ENCODE measurements at places on chromosomes 6 and 20. TPM values are rescaled to one million over a fixed set of nuclear protein-coding genes. Genes with fewer than 3 reads are reported as not detected.

DNA sequence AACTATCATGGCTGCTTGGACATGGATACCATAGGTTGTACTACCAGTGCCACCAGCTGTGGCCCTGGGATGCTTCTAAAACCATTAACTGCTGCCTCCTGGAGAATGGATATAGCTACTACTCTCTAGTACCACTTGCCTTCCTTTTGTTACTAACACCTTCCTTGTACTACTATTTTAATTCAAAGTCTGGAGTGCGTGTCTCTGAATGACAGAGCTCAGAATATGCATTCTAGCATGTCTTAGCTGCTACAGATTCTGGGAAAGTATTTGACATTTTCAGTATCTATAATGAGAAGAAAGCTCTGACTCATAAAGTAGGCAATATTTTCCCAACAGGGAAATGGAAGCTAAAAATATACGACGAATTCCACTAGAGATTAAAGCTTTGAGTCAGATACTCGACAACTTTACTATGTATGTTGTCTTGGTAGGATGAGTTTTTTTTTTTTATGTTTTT lies 112.3 kb downstream of the PFDN4 start:
- no peak for DNase-seq

DNA sequence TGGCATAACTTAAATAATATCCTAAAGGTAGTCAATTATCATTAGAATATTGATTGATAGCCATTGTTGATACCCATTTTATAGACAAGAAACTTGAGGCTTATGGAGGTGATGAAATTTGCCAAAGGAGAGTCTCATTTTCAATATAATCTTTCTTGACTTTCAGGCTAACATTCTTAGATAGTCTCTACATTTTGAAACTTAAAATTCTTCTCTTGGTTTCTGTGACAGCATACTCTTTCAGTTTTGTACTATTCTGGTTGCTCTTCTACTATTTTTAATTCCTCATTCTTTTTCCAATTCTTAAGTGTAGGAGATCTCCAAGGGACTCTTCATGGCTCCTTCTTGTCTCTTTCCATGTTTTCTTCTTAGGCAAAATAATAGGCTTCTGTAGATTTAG lies 3.7 kb upstream of the SH3BGRL2 start:
- no peak for DNase-seq

DNA sequence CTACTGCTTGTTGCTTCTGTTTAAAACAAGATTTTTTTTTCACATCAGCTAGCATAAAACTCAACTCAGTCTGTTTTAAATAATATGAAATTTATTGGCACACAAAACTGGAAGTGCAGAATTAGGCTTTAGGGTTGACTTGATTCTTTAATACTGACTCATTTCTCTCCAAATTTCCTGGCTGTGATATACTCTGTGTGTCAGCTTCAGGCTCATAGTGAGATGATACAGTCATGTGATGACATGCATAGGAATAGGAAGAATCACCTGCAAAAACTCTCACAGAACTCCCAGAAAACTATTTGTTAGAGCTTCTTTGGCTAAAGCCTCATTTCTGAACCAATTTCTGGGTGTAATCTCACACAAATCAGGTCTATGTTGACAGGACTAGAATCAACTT lies 1068.0 kb upstream of the EPHA7 start:
- no peak for DNase-seq

GRCh38 chr20:1823450-1823844 lies 71.8 kb upstream of the SIRPA start:
- no peak for DNase-seq

DNA sequence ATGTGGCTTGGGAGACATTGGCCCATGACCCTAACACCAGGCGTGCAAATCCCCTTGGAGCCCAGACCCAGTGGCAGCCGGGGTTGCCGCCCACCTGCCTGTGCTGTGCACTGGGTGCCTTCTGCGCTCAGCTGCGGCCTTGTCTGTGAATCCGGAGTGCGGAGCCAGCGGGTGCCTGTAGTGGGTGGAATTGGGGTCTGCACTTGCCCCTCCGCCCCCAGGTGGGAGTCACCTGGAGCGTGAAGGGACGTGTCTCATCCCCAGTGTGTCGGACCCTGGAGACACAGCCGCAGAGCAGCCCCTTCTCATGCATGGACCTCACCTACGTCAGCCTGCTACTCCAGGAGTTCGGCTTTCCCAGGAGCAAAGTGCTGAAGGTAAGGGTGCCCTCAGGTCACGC lies 22.9 kb upstream of the PYGB start:
- DNase-seq, result no peak

- no peak for DNase-seq
These were observed 1152.3 kb upstream of the GJE1 start for GRCh38 chr6:140980265-140980887.

DNA sequence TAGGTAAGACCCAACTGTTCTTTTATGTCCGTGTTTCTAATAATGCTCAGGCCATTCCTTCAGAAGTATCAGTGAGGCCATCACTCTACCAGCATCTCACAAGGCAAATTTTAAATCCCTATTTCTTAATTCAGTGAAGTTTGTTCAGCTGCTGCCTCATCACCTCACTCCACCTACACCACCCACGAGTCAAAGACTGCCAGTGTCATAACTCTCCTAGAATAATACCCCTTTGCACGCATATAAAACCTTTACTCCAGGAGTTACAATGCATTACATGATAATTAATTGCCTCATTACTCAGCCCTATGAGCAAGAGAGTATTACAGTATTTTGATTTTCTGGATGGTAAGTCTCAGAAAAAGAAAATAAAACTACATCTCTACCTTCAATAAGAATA lies 793.6 kb downstream of the TFAP2A start:
- DNase-seq, result no peak

DNA sequence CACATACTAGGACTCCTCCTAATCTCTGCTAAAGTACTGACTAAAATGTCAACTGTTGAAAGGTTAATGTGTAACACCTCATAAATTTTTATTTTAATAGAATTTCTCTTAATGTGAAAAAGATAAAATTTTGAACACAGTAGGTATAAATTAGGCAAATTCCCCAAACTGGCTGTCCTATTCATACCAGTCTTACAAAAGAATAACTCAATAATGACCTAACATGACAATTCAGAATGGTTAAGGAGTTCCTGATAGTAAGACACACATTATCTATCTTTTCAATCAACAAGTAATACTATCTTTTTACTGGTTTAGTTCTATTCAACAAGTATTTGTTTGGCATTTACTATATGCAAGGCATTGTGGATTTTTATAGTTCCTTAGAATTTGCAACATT lies 141.1 kb downstream of the EPHA7 start:
- DNase-seq, result no peak

DNA sequence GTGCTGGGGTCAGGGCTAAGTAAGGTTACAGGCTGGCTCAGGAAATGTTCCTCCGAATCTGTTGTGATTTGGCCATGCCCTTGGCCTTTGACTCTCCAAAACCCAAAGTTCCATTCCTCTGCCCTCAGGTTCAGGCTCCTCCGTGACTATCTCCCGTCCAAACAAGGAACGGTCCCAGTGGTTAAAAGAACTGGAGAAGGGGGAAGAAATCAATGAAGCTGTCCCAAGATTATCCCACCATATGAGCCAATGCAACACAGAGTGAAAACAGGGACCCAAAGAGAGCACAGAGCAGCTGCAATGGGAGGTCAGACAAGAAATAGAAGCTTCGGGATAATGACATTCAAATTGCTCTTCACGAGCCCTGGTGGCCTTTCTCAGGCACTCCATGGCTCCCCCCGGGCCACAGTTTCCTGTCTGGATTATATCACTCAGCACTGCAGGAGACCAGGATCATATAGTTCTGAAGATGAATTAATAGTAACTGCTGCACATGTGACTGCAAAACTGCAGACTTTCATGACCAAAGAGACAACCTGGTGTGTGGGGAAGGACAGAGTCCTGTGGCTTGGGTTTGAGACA lies 211.3 kb downstream of the ZNF217 start:
- no peak for DNase-seq

GRCh38 chr20:9206486-9206885 lies 137.6 kb downstream of the PLCB4 start:
- DNase-seq, result no peak

DNA sequence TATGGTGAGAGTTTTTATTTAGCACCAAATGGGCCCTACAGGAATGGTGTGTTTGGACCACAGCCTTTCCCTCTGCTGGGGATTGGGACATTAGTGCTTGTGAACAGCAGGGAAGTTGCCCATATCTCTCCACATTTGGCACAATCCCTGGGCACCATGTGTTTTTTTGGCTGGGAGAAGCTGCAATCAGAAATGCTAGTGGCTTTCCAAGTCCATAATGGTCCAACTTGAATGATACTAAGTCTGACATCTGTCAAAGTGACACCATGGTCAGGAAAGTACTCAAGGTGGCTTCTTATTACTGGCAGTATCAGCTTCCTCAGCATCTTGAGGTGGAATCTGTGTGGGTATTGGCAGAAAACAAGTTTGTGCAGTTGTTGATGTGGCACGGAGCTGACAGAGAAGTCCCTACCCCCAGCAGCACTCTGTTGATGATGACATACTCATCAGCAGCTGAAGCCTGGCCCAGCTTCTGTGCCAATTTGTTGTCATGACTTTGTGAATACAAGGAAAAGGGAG lies 53.0 kb downstream of the SASH1 start:
- no peak for DNase-seq

GRCh38 chr6:13913226-13914001 lies 11.3 kb upstream of the RNF182 start:
- DNase-seq, result no peak

GRCh38 chr6:45420083-45420908 lies 42.6 kb upstream of the SUPT3H start:
- DNase-seq, result peak; percentile 25

GRCh38 chr20:30284281-30284905 lies 973.1 kb upstream of the DEFB115 start:
- DNase-seq, result no peak

DNA sequence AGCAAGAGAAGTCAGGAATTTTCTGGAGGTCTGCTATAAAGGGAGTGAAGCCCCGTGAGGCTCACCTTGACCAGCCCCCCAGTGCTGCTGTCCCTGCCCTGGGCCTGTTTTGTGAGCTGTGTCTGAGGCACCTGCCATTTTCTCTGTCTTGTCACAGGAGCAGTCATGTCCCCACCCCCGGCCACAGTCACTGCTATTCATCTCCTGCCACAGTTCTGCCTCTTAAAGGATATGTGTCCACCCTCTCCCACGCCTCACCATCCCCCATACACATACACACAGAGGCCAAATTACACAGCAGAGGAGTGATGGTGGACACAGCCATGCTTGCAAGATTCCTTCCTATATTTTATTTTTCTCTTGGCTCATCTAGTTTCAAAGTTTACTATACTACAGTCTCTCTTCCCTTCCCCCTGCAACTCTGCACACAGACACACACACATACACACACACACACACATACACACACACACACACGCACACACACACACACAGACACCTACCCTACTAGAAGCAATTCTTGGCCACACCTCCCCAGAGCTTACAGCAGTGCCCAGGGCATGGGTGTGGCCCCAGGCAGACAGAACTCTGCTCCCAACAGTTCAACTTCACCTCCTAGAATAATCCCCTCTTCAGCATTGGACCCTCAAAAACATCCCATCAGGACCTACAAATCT lies 68.7 kb upstream of the TAB2 start:
- DNase-seq, result no peak

- peak; percentile 73 for DNase-seq
These were observed 1.4 kb downstream of the AKIRIN2 start for GRCh38 chr6:87700397-87701343.

- DNase-seq, result no peak
These were observed 642.5 kb upstream of the MMS22L start for GRCh38 chr6:97925504-97925903.

GRCh38 chr6:133756078-133756695 lies 132.7 kb upstream of the TCF21 start:
- no peak for DNase-seq

GRCh38 chr6:116513224-116513875 lies 1.9 kb downstream of the CALHM5 start:
- no peak for DNase-seq

DNA sequence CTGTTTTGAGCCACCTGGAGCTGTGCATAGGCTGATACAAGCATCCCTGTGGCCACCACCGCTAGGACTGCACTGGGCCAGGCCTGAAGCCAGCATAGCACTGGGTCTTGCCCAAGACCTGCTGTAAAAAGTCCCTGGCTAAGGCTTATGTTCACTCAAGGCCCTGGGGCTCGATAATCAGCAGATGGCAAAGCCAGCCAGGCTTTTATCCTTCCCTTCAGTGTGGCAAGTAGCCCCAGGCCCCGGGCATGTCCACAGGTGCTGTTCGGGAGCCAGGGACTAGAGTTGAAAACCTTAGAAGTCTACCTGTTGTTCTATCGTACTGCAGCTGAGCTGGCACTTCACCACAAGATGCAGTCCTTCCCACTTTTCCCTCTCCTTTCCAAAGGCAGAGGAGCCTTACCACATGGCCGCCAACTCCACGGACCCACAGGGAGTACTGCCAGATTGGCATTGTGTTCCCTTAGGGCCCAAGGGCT lies 226.4 kb upstream of the ZNF217 start:
- DNase-seq, result no peak

DNA sequence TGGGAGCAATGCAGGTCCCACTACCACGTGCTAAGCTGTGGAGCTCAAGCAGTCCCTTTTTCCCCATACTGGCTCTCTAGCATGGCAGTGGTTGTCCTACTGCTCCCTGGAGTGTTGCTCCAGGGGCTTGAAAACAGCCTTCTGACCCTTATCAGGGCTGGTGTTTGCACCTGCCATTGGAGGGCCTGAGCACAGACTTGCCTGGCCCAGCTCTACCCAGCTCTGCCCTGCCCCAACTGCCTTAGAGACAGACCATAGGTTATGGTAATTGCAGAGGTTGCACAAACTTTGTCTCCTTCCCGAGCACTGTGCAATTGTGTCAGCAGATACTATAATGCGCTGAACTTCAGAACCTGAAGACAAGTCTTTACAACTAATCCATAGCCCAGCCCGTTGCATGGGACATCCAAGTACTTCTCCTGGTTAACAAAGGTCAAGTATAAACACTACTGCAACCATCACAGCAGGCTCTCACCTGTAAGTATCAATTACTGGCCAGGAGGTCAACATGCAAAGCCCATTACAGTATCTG lies 58.7 kb downstream of the PDSS2 start:
- DNase-seq, result no peak

DNA sequence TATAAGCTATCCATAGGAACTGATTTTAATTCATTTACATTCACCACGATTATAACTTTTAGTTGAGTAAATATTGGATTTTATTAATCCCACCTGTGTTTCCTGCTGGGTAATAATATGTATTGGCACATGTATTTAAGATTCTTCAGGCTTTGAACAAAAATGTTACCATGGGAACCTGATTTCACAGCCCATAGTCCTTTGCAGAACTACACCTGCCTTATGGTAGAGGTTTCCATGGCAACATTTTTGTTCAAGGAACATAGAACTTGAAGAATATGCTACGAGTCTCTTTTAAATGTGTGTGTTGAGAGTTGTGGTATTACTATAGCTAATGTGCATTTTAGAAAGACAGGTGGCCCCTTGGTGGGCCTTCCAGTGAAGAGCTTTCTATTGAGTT lies 317.4 kb downstream of the SAMD5 start:
- no peak for DNase-seq

- DNase-seq, result no peak
These were observed 191.4 kb downstream of the NFATC2 start for GRCh38 chr20:51350941-51351631.

- no peak for DNase-seq
These were observed 95.8 kb downstream of the CCDC170 start for GRCh38 chr6:151589667-151590066.

NR2E1 gene
- polyA plus RNA-seq, result not detected

MACROD2 gene
- 4.2 TPM for polyA plus RNA-seq

PLEKHG1 gene
- 13.5 TPM for polyA plus RNA-seq

OR2H1 gene
- polyA plus RNA-seq, result not detected

ZBTB46 gene
- 16.6 TPM for polyA plus RNA-seq

IRF4 gene
- polyA plus RNA-seq, result 6.1 TPM

VSX1 gene
- polyA plus RNA-seq, result 0.09 TPM

DLL1 gene
- 14.6 TPM for polyA plus RNA-seq

SCRT2 gene
- polyA plus RNA-seq, result not detected

SIRPD gene
- polyA plus RNA-seq, result not detected

Measured in muscle of arm (tissue), 14 donors.